ENCODE measurements at places on chromosomes 4 and X.

GRCh38 chrX:47864300-47864699 is 27.6 kb downstream of the ZNF81 start:
- DNase-seq: no peak

GRCh38 chr4:69471639-69472038 is 24.1 kb downstream of the UGT2B4 start:
- DNase-seq: no peak

GRCh38 chr4:140717313-140717712 is 38.9 kb downstream of the TBC1D9 start:
- no peak for DNase-seq

DNA sequence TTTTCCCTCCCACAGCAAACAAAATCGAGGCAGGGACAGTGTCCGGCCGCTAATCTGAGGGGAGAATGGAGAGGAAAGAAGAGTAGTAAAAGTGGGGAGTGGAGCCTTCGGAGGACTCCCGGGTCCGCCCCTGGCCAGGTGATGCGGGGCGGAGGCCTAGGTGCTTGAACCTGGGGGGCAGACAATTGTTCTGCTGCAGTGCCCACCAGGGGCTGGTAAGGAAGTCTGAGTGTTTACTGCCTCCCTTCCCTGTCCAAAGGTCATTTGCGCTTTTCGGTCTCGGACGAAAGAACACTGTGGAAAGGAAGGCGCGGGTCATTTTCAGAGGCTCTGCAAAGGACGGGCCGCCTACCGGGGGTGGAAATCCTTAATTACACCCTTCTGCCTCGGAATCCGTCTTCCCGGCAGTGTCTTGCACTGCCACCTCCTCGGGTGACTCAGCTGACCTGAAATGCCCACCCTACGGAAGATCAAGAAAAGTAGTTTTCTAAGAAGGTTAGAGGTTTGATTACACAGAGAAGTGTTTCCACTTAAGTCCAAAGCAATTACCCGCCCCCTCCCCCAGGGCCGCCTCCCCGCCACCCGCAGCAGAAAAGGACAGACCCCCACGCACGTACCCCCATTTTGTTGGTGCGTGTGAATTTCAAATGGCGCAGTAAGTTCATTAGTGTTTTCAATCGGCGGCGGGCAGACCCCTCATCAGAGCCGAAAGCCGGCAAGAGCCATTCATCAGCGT is 99.9 kb upstream of the TENM3 start:
- no peak for DNase-seq

GRCh38 chrX:1581132-1581531 is 10.3 kb upstream of the AKAP17A start:
- peak; percentile 58 for DNase-seq

GRCh38 chr4:148443512-148444295 is 1.5 kb upstream of the NR3C2 start:
- peak; percentile 36 for DNase-seq

DNA sequence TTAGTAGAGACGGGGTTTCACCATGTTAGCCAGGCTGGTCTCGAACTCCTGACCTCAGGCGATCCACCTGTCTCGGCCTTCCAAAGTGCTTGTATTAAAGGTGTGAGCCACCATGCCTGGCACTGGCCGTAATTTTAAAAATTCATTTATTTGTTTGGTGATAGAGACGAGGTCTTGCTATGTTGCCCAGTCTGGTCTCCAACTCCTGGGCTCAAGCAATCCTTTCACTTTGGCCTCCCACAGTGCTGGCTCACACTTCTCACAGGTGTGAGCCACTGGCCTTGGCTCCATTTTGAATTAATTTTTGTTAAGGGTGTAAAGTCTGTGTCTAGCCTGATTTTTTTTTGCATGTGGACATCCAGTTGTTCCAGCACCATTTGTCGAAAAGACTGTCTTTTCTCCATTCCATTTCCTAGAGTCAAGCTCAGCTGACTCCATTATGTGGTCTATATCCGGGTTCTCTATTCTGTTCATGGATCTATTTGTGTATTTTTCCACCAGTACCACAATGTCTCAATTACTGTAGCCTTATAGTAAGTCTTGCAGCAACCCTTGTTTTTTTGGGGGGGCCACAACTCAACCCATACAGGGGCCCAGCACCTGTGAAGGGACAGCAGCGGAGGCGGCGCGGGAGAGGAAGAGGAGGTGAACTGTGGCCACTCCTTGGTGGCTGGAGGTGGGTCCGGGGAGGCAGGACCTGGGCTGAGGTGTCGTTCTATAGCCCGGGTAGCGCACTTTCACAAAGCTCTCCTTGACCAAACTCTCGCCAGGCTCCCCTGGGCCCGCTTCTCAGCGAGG is 1.5 kb upstream of the NSD2 start:
- DNase-seq: no peak

GRCh38 chrX:111260451-111260850 is 9.8 kb downstream of the CAPN6 start:
- DNase-seq: no peak

GRCh38 chrX:72477781-72478181 is 94.9 kb downstream of the HDAC8 start:
- no peak for DNase-seq

DNA sequence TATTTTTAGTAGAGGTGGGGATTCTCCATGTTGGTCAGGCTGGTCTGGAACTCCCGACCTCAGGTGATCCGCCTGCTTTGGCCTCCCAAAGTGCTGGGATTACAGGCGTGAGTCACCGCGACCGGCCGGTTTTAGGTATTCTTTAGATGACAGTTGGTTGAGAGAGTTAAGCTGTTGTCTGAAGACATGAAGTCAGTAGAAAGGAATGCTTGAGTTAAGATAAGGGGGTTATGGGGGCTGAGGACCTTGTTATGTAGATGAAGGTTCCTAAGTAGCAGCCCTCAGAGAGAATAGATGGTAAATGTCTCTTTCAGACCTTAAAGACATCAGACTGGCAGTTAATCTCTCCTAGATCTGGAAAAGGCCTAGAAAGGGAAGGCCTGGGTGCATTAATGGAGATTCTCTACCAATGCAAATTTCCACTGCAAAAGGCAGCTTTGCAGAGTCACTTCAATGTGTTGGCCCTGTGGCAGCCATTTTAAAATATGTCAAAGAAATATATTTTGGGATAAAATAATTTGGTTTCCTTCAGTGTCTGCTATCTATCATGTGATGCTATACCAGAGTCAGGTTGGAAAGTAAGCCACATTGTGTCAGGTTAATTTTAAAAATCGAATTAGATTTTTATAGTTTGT is 6.4 kb upstream of the ZNF674 start:
- DNase-seq: no peak

DNA sequence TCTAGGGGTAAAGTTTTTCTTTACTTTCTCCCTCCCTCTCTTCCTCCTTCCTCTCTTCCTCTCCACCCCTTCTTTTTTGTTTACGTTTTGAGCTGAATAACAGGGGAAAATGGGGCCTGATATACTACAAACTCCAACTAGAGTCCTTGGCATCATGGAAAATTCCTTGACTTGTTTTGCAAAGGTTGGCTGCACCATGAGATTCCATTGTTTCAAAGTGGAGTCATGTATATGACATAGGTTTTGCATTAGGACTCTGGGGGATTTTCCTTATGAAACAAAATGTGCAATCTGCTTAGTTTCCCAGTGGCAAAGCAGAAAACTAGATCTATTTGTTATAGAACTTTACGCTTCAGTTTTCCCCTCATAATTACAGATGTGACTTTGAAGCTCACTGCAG is 233.5 kb upstream of the PGRMC2 start:
- no peak for DNase-seq

- no peak for DNase-seq
These were observed 156.7 kb upstream of the EOLA2 start for GRCh38 chrX:150094996-150095395.

DNA sequence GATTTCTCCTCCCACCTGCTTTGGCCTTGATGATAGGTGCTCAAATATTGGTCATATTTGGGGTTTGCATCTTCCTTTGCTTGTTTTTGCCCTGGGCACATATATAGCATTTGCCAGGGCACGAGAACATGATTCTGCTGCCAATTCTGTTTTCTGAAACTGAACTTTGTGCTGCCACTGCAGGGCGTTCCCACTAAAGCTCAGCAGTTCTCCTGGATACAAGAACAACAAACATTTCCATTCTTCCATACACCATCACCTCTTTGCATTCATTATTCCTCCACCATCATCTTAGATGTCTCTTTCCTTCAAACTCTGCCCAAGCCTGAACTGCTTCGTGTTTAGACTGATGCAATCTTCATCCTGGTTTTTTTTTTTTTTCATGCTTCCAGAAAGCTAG is 36.3 kb upstream of the GATB start:
- no peak for DNase-seq

DNA sequence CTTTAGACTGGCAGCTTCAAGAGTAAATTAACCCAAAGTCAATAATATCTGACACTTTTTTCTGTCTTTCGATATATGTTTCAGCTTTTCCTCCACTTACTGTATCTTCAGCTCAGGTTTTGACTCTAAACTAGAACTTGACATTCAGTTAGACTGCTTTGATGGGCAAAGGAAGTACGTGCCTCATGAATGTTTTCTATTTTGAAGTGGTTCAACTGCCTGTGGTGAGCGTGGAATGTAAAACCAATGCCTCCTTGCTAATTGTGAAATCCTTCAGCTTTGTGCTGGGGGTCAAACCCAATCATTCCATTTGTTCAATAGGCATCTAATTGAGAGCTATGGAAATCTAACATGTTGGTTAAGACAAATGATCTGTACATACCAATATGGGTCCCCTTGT is 857.0 kb upstream of the HTR2C start:
- no peak for DNase-seq

DNA sequence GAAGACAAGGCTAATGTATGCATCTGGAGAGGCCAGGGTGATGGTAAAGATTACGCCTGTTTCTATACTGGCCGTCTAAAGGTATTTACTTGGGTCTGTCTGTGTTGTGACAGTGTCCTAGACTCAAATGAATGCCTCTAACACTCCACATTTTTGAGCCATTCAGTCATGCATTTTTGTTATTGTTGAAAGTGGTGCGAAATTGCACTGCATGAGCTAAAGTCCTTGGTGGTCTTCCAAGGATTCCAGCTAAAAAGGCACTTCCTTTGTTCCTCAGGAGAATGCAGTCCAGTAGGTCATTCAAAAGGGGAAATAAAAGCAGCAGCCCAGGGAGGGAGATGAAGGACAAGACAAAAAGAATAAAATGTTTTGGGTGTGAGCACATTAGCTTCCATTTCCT is 3.0 kb downstream of the GPC4 start:
- DNase-seq: no peak

DNA sequence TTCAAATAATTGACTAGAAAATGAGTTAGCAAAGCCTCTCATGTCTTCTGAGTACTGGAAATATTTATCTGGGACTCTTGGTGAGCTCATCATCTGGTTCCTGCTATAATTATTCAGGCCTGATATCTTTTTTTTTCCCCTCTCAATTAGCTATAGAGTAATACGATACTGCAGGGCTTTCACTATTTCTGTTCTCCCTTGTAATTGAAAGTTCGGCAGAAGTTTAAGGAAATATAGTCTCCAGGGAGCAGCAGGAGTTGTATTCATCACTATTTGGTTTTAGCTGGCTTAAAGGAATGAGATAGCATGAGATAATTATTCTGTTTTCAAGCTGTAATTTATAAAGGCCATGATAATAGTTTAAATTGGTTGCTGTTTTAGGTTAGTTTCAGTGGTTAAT is 378.6 kb upstream of the EPHA5 start:
- DNase-seq: no peak

DNA sequence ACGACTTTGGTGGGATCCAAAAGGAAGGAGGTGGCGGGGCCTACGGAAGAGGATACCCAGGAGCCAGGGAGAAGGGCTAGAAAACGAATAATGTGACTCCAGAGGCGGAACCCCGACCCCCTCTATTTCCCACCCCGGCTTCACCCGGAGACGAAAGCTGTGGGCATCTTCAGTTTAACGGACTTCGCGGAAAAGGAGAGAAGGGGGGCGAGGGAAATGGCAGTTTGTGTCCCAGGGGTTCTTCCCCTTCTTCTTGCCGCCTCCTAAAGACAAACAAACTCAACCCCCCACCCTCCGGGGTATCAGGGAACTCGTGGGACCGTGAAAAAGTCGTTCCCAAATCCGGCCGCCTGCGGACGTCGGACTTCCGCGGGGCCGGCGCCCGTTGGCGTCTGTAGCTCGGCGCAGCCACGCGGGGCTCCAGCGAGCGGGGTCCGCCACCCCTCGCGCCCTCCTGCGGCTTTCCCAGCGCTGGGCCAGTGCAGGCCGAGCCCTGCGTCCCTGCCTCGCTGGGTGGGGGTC is 3.6 kb upstream of the LEF1 start:
- DNase-seq: no peak

DNA sequence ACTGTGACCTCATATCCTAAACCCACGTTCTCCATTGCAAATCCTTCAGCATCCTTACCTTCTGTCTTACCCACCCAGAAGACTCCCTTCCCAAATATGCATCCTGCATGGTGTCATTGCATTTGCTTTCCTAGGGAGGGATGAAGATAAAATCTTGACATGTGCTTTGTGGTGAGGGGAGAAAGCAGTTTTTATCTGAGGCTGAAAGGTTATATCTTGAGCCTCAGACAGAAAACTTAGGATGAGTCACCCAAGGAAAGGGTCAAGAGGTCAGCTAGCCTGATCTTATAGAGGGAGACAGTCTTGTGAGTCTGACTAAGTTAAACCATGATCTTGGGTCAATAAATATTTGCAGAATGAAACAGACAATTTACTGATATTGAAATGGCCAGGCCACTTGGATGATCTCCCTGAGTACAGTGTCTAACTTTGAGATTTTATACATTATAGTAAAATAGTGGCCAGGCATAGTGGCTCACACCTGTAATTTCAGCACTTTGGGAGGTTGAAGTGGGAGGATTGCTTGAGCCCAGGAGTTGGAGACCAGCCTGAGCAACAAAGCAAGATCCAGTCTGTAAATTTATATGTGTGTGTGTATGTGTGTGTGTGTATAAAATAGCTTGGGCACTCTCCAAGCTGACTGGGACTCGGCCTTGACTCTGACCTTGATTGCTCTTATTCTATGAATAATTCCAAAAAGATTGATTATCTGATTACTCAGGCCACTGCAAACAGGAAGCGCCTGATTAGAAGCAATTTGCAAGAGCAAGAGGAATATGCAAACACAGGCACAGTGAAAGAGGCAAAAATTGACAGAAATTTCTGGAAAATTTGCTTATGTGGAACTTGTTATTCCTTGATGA is 15.4 kb upstream of the FAM9C start:
- DNase-seq: no peak

GRCh38 chr4:38902695-38903094 is 35.1 kb downstream of the FAM114A1 start:
- no peak for DNase-seq

DNA sequence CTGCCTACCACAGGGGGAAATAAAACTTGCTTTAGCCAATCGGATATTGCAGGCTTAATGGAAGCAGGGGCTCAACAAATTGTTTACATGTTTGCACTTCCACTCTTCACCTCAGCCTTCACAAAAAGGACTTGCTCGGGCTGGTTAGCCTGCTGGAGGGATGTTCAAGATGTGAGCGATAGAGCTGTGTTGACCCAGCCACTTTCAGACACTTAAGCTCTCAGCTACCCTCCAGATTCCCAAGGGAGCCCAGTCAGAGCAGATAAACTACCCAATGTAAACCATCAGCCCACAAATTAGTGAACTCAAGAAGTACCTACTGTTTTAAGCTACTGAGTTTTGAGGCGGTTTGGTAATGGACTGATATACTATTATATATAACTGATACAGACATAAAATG is 508.4 kb upstream of the FTHL17 start:
- no peak for DNase-seq

Measured in stimulated activated naive CD4-positive, alpha-beta T cell treated with Interleukin-2 at 50 U/mL for 16 hours (primary cell).